Astrocyte of the hippocampus (primary cell): ENCODE measurements at places on chromosomes 3 and 15.

- no peak for DNase-seq
Measured at GRCh38 chr3:57085211-57085610, 24.7 kb downstream of the SPATA12 start.

GRCh38 chr15:91956026-91956723, 102.7 kb downstream of the SLCO3A1 start:
- no peak for DNase-seq

- DNase-seq = no peak
Measured at GRCh38 chr3:14646589-14647413, 4.8 kb upstream of the CCDC174 start.

- DNase-seq = no peak
Measured at GRCh38 chr3:74921676-74922075, 307.2 kb upstream of the CNTN3 start.

DNA sequence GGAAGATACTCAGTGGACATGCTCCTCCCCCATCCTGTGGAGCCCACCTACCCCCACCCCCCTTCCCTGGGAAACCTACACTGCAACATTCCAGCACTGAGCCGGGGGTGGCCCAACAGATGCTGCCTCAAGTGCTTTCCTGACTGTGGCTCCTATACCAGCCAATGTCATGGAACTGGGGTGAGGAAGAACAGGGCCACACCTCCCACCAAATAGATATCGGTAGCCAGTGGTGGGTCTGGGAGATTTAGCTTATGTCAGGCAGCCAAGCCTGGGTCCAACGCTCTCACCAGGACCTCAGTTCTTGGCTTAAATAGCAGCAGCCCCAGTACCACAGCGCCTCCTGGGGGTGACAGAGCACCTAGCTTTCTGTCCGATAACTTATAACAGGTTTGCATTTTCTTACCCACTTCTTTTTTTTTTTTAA, 30.3 kb downstream of the CDC25A start:
- DNase-seq = peak; percentile 72

- no peak for DNase-seq
Measured at GRCh38 chr3:74366331-74366730, 248.1 kb downstream of the CNTN3 start.

GRCh38 chr3:175526609-175527280, 667.6 kb downstream of the NAALADL2 start:
- DNase-seq = peak; percentile 38

- no peak for DNase-seq
Measured at GRCh38 chr3:23418026-23418425, 214.9 kb downstream of the UBE2E2 start.

DNA sequence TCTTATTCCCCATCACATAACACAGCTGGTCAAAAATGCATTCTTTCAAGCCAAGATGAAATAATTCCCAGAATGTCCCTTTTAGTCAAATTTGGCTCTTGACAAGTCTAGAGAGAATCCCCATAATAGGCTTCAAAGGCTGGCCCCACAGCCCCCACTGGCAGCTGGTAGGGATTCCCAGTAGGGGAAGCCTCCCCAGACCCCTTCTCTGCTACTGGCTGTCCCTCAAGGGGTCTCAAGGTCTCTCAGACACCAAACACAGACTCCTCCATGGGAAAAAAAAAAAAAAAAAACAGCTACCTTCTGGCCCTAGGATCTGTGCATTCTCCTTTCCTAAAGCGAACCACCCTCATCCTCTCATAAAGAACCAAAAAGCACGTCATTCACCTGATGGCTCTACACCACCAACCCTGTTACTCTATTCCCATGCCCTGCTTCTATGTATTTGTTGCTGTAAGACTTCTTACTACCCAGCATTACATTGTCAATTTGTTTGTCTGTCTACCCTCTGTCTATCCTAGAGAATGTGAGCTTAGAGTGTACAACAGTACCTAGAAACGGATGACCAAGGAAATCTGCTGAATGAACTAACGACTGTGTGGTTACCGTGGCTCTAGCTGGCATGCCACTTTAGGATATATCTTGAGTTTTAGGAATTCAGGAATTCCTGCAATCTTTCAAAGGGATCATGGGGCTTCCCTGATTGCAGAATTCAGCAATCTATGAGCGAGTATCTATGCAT, 164.1 kb upstream of the NSMCE3 start:
- DNase-seq = no peak

DNA sequence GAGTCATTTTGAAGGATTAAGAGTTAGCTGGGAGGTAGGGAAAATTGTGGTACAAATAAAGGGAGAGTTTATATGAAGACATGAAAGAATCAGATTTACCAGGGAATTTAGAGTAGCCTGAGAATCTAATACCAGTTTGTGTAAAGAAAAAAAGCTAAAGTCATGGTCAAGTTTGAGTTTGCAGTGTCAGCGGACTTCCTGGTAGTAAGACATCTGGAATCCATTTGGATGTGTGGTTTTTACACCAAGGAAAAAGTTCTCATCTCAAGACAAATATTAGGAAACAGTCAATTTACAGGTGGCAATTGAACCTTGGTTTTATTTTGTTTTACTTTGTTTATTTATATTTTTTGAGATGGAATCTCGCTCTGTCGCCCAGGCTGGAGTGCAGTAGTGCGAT, 1.5 kb upstream of the P2RY12 start:
- no peak for DNase-seq

DNA sequence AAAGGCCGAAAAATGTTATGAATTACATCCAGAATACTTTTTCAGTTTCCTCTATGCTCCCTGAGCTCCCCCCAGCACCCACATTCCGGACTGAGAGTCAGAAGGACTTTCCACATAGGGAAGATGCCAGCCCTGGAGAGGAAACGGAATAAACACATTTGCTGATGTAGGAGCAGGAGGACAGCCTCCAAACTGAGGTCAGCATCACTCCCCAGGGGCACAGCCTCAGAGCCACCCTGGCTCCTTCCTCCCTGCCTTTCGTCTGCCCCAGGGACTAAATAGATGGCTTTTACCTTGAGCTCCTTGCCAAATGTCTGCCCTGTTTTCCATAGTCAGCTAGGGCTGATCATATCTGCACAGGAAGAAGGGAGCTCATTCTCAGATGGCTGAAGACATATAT, 22.6 kb upstream of the SLCO2A1 start:
- DNase-seq = no peak

GRCh38 chr15:53910236-53910849, 67.9 kb upstream of the UNC13C start:
- DNase-seq = peak; percentile 64

GRCh38 chr15:92158426-92158825, 235.3 kb upstream of the ST8SIA2 start:
- DNase-seq = peak; percentile 53

- DNase-seq = no peak
Measured at GRCh38 chr3:140332131-140332530, 345.7 kb upstream of the TRIM42 start.

- no peak for DNase-seq
Measured at GRCh38 chr3:188000361-188000861, 153.5 kb upstream of the LPP start.

DNA sequence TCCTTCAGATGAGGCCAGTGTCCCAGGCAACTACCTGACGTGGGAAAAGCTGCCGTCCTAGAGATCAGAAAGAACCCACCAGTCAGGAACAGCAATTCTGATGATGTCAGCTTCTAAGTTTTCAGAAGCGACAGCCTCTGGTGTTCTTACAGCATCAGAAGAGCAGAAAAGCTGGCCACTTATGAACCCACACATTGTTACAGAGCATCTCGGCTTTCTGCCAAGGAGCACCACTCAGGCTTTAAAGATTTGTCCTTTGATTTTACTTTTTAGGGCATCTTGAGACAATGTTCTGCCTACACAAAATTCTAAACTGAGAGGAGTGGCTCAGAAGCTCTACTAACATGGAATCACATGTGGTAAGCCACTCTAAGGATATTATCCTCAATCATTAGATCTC, 49.7 kb upstream of the BOC start:
- DNase-seq = no peak

GRCh38 chr3:40996827-40997710, 202.2 kb upstream of the CTNNB1 start:
- DNase-seq = no peak

GRCh38 chr15:94478763-94479162, 247.4 kb downstream of the MCTP2 start:
- DNase-seq = no peak

DNA sequence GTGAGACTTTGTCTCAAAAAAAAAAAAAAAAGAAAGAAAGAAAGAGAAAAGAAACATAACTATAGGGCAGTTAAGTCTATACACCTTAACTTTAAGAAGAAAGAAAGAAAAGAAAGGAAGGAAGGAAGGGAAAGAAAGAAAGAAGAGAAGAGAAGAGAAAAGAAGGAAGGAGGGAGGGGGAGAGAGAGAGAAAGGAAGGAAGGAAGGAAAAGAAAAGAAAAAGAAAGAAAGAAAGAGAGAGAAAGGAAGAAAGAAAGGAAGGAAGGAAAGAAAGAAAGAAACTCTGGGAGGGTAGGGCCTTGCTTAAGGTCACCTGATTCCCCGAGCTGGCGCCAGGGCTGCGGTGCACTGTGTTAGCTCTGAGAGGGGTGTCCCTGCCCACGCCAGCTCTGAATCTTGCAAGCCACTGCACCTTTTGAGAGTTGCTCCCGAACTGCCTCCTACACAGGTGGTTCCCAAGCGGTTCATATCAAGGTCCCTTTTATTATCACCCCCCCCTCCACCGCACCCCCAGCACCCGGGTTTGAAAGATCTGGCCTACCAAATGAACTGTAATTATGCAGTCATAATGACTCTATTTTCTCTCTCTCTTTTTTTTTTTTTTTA, 39.2 kb upstream of the VPS8 start:
- no peak for DNase-seq

GRCh38 chr15:48451241-48451640, 120.0 kb downstream of the DUT start:
- no peak for DNase-seq

DNA sequence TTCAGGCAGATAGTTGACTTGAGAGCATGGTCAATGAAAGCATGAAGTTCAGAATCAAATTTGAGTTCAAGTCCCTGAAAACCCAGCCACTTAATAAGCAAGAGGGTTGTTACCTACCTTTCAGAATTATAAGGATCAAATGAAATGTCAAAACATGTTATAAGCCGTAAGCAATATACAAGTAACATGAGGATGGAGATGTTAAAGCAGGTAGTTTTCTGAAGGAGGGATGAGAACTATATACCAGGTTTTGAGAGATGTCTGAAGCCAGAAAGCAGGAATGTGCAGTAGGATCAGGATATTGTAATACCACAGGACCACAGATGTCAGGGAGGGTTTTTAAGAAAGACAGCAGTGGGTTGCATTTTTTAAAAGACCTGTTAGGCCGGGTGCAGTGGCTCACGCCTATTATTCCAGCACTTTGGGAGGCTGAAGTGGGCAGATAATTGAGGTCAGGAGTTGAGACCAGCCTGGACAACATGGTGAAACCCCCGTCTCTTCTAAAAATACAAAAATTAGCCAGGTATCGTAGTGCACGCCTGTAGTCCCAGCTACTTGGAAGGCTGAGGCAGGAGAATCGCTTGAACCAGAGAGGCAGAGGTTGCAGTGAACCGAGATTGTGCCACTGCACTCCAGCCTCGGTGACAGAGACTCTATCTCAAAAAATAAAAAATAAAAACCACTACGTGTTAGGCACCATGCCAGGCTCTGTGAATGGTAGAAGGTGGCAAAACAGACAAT, 6.9 kb upstream of the EIF3J start:
- no peak for DNase-seq

DNA sequence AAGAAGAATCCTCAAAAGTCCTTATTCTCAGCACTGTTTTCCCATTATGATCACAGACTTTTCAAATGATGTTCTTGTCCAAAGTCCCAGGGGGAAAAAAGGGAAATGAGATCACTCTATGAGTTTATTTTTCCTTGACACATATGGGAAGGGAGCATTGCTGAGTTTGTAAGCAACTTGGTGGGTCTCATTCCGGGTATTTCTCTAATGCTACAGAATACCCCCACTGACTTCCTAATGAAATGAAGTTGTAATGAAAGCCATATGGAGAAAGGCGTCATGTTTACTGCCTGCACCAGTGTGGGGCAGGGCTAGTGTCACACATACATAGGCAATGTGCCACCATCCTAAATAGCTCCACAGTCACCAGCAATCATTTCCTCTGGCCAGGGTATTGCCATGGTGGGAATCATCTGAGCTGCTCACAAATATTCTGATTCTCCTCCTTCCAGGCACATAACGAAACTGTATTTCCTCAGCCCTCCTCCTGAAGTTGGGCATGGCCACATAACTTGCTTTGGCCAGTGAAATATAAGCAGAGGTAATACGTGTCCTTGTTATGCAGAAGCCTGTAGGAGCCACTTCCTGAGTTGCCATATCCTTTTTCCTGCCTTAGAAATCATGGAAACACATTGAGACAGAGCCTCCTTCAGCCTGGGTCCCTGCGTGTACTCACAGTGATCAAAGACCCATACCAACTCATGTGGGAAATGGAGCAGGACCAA, 41.0 kb upstream of the C15orf61 start:
- DNase-seq = no peak
